AG10803 (cell line): ENCODE measurements at places on chromosomes 2 and 18.

DNA sequence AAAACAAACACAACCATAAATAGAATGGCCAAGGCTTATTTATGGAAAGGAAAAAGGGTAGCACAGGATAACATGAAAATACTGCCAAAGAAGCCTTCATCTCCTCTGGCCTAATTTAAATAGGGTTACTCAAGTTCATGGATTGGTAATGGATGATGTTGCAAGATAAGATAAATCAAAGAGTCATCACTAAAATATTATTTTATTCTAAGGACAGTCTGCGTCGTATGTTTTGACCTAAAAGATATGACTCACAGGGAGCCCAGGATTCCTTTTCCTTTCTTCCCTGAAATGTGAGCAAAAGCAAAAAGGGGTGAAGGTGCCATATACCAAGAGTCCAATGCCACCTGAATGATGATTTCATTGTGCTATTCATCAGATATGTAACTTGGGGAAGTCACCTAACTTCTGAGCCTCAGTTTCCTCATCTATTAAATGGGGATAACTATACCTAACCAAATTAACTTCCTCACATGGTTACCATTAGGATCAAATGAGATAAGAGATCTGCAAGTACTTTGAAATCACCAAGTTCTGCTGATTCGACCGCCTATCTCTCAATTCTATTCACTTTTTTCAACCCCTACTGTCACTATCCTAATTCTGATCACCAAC is 137.7 kb downstream of the THADA start:
- DNase-seq = peak; percentile 83

DNA sequence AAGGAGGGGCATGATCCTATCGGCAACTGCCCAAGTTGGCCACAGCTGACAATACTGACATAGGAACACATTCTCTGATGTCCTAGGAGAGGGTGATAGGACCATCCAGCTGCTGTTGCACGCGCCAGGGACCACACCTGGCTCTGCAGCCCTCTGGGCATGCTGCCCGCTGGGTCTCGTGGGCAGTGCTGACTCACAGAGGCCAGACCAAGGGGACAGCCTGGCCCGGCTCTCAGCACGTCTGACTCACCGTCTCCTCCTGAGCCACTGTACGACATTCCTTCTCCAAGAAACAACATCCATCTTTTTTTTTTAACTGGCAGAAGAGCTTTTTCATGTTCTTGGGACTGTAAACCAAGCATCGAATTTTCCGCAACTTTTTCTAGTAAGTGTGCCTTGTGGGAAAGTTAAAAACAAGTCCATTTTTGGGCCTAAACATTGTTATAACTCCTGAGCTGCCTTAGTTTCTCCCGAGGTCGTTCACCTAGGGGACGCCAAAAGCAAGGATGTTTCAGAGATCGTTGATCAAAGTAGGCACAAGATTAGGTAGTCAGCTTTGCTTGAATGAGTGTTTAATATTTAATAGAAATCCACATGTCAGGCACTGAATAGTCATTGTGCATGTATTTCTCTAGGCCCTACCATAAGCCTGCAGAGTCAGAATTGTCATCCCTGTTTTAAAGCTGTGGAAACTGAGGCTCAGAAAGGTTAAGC is 100.3 kb downstream of the TTC32 start:
- DNase-seq = peak; percentile 97

DNA sequence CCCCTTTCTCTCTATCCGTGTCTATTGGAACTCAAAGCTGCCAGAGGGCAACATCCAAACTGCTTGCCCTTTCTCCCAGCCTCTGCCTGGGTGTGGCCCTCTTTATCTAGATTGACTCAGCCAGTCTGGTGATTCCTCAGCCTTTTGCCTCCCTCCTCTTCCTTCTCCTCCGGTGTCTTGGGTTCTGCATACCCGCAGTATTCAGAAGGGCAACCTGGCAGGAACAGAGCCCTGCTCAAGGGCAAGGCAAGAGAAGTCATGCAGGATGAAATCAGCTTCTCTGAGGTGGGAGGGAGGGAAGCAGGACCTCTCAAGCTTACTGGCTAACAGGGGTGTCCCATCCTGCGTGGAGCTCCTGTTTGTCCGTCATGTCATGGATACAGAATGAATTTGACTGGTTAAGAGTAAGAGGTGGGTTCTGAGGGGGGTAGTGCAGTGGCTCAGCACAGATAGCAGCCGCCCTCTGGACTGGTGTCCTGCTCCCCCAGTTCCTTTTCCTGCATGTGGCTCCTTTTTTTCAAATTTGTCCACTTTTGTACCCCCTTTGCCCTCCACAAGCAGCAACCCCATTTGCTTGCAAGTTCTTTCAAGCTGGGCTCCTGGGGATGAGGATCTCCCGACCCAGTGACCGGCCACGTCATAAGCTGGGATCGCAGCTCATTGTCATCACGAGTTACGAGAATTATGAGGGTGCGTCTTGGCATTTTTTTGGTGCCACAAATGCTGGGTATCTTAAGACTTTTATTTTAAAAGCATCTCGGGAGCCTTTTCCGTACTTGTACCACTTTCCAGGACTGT is 154.1 kb downstream of the FHOD3 start:
- DNase-seq = no peak

DNA sequence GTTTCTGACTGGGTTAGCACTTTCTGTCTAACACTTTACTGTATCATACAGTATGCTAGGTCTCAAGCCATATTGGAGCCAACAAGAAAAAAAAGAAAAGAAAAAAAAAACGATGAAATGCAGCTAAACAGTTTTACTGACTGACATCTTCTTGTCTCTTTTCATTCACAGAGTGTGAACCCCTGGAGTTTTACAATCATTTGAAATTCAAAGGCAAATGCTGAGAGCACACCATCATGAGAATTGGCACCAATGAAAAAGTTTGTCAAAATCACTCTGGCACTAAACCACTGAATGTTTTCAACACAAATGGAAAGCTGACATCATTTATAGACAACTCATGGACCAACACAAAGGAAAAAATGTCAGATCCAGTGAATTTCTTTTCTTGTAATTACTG is 513.3 kb downstream of the LRRTM4 start:
- DNase-seq = no peak

DNA sequence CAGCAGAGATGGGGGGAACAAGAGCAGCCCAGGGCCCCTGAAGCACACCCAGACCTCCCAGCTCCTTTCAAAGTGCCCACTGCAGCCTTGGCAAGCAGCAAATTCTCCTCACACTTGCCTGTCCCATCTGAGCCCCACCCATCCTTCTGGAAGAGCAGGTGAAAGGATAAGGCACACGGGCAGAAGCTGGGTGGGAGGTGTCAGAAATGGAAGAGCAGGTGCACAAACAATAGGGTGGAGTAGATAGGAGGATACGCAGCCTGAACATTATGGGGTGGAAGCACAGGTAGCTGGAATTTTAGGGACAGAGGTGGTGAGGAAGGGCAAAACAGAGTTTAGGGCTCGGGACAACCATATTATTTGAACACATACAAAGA is 69.2 kb downstream of the TNS1 start:
- no peak for DNase-seq

- no peak for DNase-seq
Measured at GRCh38 chr2:170113168-170113894, 64.6 kb upstream of the MYO3B start.

- DNase-seq = peak; percentile 36
Measured at GRCh38 chr2:173749315-173749714, 215.9 kb downstream of the SP3 start.

- DNase-seq = no peak
Measured at GRCh38 chr18:13265008-13265910, 46.7 kb downstream of the LDLRAD4 start.

DNA sequence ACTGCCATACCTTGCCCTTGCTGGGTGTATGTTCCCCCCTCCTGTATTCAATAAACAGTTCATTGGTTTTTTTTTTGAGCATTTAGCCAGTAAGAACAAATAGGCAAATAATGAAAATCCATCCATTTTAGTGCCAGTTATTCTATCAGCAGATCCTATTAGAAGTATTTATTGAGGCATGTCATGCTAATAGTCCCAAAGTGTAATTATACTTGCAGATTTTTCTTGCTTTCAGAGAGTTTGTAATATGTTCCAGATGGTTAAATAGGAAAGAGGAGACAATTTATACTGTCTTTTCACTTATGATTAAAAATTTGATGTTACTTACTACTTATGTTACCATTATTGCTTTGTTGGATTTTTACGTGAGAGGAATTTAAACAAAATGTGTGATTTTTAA is 127.6 kb downstream of the NCOA1 start:
- DNase-seq = no peak

DNA sequence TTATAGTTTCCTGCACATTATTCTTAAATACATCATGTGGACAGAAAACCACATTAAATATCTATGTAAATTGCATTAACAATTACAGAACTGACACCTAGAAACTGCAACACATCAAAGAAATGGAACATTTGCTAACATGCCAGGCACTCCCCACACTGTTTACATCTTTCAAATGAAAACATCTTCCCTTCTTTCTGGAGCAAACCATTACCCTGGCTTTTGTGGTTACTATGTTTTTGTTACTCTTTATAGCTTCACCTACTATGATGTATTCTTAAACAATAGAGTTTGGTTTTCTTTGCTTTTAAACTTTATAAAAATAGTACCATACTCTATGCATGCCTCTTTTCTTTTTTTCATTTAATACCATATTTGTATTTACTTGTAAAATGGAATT is 1894.5 kb upstream of the CELF4 start:
- DNase-seq = no peak

GRCh38 chr2:109355192-109355843 is 226.3 kb downstream of the SH3RF3 start:
- DNase-seq = peak; percentile 23

- DNase-seq = peak; percentile 86
Measured at GRCh38 chr2:11155381-11156035, at the start of gene SLC66A3. TSS of gene SLC66A3 (plus strand) at chr2:11155467. CDS start at chr2:11155547, 80 bp downstream.

- DNase-seq = no peak
Measured at GRCh38 chr2:126653761-126654160, 2.2 kb upstream of the GYPC start.

GRCh38 chr2:137959166-137959565 is 5.1 kb upstream of the HNMT start:
- no peak for DNase-seq

GRCh38 chr2:133526530-133527300 is 41.5 kb downstream of the NCKAP5 start:
- DNase-seq = peak; percentile 25

DNA sequence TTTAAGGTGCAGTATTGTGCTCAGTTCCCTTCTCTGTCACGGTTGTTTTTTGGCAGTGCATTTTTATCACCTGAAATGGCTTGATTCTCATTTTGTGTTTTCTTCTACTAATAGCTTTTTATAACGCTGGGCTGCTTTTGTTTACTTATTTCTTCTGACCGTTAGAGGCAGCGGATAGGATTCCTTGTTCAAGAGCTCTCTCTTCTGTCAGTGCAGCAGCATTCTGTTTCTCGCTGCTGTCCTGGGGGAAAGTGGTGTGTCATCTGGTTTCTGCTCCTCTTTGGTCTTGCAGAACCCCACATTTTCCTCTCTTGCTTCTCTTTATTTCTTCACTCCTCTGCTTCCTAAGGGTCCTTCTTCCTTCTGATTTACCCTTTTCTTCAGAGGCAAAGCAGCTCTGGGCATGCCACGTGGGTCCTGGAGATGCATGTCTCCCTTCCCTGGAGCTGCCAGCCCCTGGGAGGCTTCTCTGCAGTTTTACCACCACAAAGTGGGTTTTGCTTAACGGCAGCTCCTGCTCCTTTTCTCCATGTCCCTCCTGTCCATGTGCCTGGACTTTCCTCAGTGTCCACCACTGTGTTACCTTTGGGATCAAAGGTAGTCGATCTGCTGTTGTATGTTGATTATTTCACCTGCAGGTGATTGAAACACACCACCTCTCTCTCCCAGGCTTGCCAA is 47.3 kb upstream of the SNTG2 start:
- no peak for DNase-seq

DNA sequence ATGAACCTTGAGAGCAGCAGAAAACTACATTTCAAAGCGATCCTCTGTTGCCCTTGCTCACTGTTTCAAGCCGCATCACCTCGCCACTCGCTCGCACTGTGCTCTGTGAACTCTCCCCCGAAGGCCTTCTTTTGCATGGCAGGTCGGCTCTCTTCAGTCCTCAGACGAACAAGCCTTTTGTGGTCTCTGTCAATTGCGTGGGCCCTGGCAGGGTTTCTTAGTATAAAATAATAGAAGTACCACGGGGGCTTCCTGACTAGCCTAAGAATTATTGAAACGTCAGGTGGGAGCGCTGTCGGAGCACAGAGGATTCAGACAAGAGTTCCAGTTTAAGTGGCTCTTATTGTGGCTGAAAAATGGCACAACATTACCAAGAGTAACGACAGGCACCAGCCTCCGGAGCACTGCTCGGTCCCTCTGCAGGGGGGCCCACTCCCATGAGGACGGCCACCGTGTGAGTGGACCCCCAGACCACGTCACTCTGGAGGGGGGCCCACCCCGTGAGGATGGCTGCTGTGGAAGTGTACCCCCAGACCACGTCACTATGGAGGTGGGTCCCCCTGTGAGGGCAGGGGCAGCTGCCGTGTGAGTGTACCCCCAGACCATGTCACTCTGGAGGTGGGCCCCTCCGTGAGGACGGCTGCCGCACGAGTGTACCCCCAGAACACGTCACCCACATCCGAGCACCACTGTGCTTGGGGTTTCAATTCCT is 237.7 kb downstream of the HDAC4 start:
- no peak for DNase-seq
